ENCODE measurements at places on chromosomes 6 and 20.

DNA sequence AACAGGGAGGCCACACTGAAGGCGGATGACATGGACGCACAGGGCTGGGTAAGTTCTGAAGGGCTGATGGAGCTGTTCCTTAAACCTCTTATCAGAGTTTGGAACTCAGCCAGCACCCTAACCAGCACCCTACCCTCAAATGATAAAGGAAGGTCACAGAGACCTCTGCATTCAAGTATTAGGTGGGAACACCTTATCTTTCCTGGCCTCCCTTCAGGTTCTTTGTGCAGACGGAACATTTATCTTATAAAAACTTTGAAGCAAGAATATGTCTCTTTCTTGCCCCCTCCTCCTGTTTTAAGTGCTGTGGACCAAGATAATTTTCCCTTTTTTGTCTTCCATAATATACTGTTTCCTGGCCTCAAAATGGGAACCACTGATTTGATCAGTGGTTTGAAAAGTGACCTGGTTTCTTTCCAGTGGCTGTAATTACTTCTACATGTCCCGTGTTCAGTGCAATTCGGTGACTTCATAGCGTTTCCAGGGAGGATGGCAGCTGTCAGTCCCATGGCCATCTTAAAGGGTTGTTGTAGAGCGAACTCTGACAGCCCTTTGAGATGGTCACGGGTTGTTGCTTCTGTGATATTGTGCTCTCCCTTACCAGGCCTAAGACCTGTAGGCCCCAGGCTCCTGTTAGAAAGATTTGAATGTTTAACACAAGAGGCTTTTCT lies 213.2 kb upstream of the MYLIP start:
- DNase-seq: no peak

DNA sequence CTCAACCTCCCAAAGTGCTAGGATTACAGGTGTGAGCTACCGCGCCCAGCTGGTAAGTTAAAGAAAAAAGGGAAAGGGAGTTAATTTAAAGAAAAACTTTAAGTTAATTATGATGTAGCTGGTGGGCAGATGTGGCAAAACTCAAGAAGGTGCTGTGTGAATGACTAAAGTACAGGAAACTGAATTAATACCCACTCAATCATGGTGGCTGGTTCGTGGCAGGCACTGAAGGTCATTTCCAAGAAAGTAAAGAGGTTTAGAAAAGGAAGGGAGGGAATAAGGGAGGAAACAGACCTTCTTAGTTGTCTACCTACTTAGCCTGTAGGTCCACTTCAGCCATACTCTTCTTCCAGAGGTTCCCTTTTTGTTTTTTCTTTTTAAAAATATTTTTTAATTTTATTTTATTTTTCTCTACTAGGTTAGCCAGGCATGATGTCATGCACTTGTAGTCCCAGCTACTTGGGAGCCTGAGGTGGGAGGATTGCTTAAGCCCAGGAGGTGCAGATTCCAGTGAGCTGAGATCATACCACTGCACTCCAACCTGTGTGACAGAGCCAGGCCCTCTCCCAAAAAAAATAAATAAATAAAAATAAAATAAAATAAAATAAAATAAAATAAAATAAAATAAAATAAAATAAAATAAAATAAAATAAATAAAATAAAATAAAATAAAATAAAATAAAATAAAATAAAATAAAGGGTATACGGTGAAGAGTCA lies 11.9 kb upstream of the TGM3 start:
- DNase-seq: no peak

GRCh38 chr6:73666393-73666792 lies 12.6 kb upstream of the SLC17A5 start:
- DNase-seq: no peak

- DNase-seq: no peak
Measured at GRCh38 chr6:157891544-157892362, 68.7 kb downstream of the SNX9 start.

Measured in effector CD8-positive, alpha-beta T cell (primary cell).